ENCODE measurements at places on chromosomes 6 and 20. TPM values are rescaled to one million over a fixed set of nuclear protein-coding genes. Genes with fewer than 3 reads are reported as not detected.
A peak's percentile ranks its signal among the peaks of the same experiment; 100 is the strongest.

Gene KCNQ2
- 60.9 TPM for total RNA-seq

GRCh38 chr6:14724549-14724948 lies 521.3 kb upstream of the JARID2 start:
- DNase-seq: no peak
- H3K27me3 ChIP-seq: no peaks in the 10 kb centered on the region
- no peak overlapping the region for H3K4me3 ChIP-seq
- no peak overlapping the region for H3K27ac ChIP-seq
- H3K4me1 ChIP-seq: no peaks in the 10 kb centered on the region

GRCh38 chr6:153231048-153231646 lies 100.1 kb upstream of the RGS17 start:
- no peaks in the 10 kb centered on the region for H3K27me3 ChIP-seq
- H3K4me3 ChIP-seq: no peak overlapping the region
- no peaks in the 10 kb centered on the region for H3K36me3 ChIP-seq

DNA sequence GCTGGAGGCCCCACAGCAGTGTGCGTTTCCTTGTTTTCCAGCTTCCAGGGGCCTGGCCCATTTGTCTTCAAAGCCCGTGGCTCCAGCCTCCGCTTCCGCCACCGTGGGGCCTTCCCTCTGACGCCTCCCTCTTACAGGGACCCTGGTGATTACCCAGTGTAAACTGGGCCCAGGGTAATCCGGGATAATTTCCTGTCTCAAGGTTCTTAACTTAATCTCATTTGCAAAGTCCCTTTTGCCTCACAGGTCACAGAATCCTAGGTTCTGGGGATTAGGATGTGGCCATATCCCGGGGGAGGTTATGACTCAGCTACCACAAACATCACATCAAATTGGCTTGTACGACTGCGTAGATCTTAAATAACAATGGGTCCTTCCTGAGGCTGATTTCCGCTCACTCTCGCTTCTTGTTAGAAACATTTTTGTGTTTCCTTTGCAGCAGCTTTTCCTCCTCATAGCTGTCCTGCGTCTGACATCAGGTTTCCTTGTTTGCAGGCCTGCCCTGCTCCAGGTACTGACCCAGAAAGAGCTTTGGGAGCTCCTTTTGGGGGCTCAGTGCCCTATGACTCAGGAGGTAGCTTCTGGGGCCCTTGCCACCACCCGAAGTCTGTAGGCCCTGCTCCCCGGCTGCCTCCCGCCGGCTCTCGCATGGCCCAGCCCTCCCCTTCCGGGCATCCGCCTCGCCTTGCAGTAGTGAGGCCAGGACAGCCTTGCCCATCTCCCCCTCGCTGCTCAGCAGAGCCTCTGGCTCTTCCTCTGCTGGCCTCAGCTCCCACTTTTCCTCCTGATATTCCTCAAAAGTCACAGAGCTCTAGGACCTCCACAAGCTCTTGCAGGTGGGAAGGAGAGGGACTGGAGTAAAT lies 100.5 kb downstream of the ERMARD start:
- no peak overlapping the region for H3K27ac ChIP-seq
- H3K4me1 ChIP-seq: no peaks in the 10 kb centered on the region
- peak; percentile 9 for DNase-seq
- H3K4me3 ChIP-seq: no peak overlapping the region
- H3K27me3 ChIP-seq: no peaks in the 10 kb centered on the region

- H3K36me3 ChIP-seq: no peaks in the 10 kb centered on the region
- no peak overlapping the region for H3K4me3 ChIP-seq
- no peaks in the 10 kb centered on the region for H3K4me1 ChIP-seq
- no peak for DNase-seq
- no peak overlapping the region for H3K27ac ChIP-seq
These were observed 75.7 kb upstream of the SIRPA start for GRCh38 chr20:1819311-1820137.

DNA sequence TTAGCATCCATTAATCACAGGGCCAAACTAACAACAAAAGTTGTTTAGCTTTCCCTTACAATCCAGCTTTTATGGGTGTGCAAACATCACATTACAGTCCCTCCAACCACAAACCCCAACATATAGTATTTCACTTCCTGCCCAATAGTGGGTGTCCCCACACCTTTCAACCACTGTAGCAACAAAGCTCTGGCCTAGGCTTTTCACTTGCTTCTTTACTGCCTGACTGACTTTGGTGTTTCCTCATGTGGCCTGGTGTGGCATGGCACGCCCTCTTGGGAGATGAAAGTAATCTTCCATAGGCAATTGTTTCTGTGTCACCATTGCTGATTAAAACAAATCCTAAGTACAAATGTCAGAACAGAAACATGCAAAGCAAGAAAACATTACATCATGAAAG lies 46.3 kb downstream of the MCM8 start:
- H3K4me1 ChIP-seq: no peaks in the 10 kb centered on the region
- no peak overlapping the region for H3K4me3 ChIP-seq
- no peaks in the 10 kb centered on the region for H3K36me3 ChIP-seq
- H3K27ac ChIP-seq: no peak overlapping the region
- H3K27me3 ChIP-seq: no peaks in the 10 kb centered on the region
- no peak for DNase-seq

Gene RAET1L
- total RNA-seq: 0.43 TPM

GRCh38 chr6:87671555-87672029 lies 30.4 kb downstream of the AKIRIN2 start:
- H3K4me1 ChIP-seq: no peaks in the 10 kb centered on the region
- peak overlapping the region; percentile 20 for H3K27ac ChIP-seq
- no peak overlapping the region for H3K4me3 ChIP-seq
